Hematopoietic multipotent progenitor cell treated with erythropoietin and hydrocortisone succinate and interleukin-3 and kit ligand, for 8 days (in vitro differentiated cells): ENCODE measurements at places on chromosomes 2 and 18.

DNA sequence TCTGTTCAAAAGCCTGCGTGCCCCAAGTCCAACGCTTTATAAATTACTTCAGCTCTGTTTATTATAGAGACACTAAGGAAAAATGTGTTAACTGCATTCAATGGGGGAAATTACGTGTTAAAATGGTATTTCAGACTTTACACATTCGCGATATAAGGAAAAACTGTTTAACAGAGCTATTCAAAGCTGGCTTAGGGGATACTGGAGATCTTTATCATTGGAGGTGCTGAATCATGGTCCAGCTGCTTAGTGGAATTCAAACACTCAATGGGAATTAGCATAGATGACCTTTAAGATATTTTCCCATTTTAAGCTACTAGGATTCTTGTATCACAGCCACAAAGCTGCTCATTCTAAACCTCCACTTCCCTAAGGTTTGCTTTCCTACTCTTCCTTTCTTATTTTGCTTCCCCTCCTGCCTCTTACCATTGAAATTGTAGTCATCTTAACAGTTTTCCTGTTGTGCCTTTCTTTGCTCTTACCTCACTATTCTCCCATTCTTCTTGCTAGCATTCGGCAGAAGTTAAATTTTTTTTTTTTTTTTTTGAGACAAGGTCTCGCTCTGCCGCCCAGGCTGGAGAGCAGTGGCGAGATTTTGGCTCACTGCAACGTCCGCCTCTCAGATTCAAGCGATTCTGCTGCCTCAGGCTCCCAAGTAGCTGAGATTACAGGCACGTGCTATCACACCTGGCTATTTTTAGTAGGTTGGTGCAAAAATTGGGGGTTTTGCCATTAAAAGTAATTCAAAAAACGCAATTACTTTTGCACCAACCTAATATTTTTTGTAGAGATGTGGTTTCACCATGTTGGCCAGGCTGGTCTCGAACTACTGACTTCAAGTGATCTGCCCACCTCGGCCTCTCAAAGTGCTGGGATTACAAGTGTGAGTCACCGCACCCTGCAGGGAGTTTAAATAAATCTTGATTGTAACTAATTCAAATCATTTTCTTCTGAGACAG lies 6.5 kb downstream of the SULT6B1 start:
- DNase-seq: no peak

GRCh38 chr2:170276925-170277629 lies 99.1 kb downstream of the MYO3B start:
- DNase-seq: no peak

- no peak for DNase-seq
Observed at GRCh38 chr2:142714600-142714999, 162.9 kb upstream of the KYNU start.

- no peak for DNase-seq
Observed at GRCh38 chr2:173037245-173038120, 38.2 kb upstream of the MAP3K20 start.
